Cerebellar nuclear complex (tissue), 1 donor: ENCODE measurements at places on chromosomes 13 and 19.

DNA sequence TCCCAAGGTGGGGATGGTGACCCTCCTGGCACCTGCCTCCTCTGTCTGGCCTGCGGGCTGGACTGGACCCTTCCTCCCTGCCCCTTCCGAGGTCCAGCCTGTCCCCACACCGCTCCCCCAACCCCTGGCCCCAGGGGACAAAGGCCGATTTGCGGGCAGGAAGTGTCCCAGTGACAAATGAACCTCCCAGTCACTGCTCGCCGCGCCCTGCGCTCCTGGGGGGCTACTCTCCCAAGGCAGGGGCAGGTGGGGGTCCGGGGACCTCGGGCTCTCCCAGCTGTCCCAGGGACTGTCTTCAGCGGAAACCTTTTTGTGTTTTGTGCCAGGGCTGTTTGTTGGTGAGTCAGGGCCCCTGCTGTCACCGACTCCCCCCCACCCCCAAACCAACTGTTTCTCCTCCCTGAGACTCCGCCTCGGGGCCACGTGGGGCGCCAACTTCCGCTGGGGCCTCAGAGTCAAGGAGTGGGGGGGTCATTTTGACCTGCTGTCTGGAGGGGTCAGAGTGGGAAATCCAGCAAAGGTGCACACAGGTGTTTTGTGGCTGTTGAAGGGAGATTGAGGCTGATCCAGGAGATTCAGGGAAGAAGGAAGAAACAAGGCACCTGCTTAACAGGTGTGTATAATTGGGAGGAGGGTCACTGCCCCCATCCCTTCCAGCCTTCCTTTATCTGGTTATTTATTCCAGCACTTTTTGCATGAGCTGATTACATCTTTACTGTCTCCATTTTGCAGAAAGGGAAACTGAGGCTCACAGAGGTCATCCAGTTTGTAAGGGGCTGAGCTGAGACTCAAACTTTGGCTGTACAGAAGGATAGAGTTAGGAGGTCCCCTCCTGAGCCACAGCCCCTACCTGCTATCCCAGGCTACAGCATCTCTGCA is 831 bp downstream of the PGPEP1 start:
- no peak for DNase-seq

DNA sequence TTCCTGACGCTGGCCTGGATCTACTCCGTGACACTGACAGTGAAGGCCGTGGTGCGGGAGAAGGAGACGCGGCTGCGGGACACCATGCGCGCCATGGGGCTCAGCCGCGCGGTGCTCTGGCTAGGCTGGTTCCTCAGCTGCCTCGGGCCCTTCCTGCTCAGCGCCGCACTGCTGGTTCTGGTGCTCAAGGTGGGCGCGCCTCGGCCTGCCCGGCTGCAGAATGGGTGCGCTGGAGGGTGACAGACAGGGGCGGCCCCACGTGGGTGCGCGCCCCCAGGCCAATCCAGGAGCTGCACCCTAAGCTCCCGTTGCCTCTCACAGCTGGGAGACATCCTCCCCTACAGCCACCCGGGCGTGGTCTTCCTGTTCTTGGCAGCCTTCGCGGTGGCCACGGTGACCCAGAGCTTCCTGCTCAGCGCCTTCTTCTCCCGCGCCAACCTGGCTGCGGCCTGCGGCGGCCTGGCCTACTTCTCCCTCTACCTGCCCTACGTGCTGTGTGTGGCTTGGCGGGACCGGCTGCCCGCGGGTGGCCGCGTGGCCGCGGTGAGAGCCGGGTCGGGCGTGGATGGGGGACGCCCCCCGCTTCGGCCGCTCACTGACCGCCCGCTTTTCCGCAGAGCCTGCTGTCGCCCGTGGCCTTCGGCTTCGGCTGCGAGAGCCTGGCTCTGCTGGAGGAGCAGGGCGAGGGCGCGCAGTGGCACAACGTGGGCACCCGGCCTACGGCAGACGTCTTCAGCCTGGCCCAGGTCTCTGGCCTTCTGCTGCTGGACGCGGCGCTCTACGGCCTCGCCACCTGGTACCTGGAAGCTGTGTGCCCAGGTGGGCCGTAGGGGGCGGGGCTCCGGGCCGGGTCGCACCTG is 7.2 kb downstream of the ABCA7 start:
- DNase-seq, result no peak

DNA sequence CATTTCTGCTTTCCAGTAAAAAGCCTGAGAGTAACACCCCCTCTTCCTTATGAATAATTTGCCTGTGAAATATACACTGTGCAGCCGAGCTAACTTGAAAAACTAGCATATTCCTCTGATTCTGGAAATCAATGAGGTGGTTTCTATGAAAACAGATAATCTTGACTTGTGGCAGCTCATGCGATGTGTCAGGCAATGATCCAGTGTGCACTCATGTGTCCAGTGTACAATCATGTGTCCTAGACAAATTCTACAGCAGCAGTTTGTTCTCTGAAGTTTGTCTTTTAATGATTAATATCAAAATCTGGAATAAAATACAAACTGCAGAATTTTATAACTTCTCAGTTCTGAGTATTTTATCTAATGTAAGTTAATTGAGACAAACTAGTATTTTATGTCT is 2213.9 kb upstream of the PCDH20 start:
- DNase-seq, result no peak

GRCh38 chr19:17794731-17795494 is at the start of gene B3GNT3:
Gene B3GNT3 (plus strand): TSS chr19:17795138. CDS start chr19:17807808, 12,670 bp downstream.
- DNase-seq, result no peak

DNA sequence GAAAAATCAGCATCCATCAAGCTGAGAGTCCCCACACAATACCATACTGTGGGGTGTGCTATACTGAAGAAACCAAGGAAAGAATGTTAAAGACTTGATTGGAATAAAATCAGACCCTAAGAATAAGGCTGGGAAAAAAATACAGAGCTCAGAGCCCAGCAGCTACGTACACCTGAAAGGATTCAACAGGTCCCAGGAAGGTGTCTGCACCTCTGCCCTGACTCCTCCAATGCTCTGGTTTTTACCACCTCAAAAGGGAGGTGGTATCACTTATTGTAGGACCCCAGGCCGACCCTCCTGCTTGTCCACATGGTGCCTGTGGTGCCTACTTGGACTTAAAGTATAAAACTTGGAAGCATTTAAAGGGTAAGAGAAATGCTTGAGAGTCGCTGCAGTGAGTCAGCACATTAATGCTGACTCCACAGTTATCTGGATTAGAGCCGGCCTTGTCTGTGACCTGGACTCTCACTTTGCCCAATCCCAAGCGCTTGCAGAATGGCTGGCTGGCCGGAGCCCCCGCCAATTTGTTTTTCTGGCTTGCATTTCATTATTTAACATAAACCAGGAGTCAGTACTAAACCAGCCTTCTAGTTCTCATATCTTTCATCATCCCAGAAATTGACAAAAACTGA is 110.1 kb downstream of the FGF14 start:
- DNase-seq, result no peak

GRCh38 chr19:49553451-49554271 is 25.9 kb downstream of the RCN3 start:
- no peak for DNase-seq

GRCh38 chr13:71712988-71713653 is 153.9 kb downstream of the DACH1 start:
- no peak for DNase-seq

GRCh38 chr13:37149380-37149779 is 43.9 kb upstream of the CSNK1A1L start:
- no peak for DNase-seq

- DNase-seq, result no peak
Observed at GRCh38 chr13:41144576-41144975, 12.0 kb upstream of the KBTBD6 start.

DNA sequence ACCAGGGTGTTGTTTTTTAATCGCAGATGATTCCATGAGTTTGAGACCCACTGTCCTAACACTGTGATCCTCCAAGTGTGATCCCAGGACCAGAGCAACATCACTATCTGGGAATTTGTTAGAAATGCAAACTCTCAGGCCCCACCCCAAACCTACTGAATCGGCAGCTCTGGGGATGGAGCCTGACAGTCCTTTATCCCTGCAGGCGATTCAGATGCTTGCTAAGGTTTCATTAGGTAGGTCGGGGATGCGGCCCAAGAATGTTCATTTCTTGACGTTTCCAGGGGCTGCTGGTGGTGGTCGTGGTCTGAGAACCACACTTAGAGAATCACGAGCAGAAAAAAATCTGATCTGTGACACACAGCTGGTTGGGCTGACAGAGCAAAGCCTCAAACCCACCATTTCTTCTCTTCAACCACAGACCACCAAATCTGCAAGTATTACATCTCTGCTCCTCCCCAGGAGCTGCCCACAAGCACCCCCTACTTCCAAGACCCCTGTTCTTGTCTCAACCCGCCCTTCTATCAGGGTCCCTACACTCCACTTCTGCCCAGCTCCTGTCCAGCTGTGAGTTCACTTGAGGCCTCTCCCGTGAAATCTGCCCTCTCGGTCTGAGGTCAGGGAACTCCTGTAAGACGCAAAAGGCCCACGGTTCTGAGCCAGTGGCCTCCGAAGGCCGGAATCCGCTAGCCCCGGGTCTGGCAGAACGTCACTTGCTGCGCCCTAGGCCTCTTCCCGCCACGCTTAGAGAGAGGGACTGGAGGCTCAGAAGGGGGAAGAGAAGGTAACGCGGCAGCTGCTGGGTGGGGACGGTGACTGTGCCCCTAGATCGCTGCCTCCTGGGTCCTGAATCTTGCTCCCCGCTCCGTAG is 1.1 kb upstream of the FARP1 start:
- no peak for DNase-seq

GRCh38 chr13:30831515-30831914 is 74.6 kb upstream of the MEDAG start:
- no peak for DNase-seq

DNA sequence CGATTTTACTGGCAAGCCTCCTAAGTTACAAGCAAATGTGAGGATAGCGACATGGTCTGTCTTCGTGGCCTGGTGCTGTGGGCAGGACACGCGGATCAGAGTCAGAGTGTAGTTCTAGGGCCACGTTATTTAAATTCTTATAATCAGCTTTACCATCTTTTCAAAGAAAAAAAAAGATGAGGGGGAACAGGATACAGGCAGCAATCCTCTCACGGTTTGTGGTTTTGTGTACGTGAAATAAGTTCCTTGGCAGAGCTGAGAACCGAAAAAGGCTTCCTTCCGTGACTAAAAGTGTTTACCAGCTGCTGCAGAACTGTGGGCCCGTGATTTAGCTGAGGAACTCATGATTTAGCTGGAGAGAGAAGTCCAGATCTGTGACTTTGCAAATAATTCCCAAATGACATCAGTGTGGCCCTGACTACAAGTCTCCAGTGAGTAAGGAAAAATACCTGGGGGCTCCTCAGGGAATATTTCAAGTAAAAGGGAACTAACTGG is 27.2 kb downstream of the RCBTB2 start:
- DNase-seq, result no peak

DNA sequence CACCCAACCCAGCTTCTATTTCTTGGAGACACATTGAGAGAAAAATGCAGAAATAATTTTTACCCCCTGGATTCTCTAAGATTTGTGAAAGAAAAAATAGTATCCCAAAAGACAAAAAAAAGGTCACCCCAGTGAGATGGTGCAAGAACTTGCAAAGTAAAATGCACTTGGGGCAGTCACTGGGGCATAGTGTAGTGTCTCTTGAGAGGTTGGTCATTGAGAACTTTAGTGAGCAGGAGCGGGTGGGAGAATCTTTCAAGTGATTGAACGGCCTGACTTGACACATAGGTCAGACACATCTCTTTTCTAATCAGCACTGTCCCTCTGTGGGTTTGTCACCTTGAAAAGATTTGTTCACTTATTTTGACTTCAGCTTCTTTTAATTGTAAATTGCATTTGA is 2.4 kb downstream of the ZNF85 start:
- no peak for DNase-seq

DNA sequence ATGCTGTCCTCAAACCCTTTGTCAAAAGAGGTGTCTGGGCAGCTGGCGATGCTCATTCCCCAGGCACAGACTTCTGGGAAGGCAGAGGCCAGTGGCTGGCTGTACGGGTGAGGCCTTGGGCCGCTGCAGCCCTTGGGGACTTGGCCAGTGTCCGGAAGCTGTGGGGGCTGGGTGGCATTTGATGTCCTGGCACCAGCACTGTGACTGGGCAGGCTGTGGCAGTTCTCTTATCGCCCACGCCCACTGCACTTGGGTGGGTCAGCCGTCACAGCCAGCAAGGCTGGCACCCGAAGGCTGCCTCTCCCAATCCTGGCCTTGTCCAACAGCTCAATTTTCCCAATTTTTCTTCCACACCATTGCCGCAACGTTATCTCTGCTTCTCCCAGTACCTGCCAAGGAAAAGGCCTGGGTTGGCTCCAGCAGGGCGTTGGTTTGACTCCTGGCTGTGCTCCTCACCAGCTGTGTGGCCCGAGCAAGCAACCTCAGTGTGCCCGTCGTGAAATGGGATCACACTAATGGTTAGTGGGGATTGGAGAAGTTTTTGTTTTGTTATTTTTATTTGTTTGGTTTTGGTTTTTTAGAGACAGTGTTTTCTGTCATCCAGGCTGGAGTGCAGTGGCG is 12.7 kb upstream of the SLC44A2 start:
- DNase-seq, result no peak

DNA sequence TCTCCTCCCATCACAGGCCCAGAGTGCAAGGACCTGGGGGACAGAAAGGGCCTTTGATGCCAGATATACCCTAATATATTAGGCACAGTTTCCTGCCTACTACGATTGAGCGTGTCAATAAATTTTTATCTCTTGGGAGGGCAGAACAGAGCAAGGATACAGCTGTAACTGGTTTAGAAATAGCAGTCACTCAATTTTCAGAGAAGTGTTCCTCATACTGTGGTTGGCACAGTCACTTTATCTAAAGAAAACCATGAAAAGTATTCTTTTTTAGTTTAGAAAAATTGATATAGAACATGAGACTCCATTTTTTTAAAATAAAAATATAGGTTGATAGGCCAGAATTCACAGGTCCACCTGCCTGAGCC is 460 bp upstream of the ZNF155 start:
- no peak for DNase-seq

GRCh38 chr19:15240515-15240914 is 8.3 kb upstream of the EPHX3 start:
- DNase-seq, result no peak

GRCh38 chr13:37598597-37598996 is at the start of gene POSTN:
Gene POSTN (minus strand): TSS chr13:37598768. CDS start chr13:37598726, 42 bp downstream.
- DNase-seq, result no peak

DNA sequence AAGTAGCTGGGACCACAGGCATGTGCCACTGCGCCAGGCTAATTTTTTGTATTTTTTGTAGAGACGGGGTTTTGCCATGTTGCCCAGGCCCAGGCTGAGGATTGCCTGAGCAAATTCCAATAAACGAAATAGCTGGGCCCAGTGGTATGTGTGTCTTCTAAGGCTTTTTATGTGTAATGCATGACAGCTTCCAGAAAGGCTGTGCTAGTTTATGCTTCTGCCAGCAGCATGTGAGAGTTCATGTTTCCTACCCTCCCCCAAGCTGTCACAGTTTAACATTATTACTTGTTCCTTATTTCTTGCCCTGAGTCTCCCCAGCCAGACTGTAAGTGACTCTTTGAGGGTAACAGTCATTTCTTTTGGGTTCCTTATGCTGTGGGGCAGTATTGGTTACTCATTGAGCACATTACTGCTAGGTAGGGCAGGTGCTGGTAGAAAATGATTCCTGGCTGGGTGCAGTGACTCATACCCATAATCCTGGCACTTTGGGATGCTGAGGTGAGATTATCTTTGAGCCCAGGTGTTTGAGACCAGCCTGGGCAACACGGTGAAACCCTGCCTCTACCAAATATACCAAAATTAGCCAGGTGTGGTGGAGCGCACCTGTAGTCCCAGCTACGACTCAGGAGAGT is 13.6 kb downstream of the GPATCH1 start:
- no peak for DNase-seq
